Substantia nigra (tissue), 51 donors: ENCODE measurements at places on chromosomes 5 and 9.

DNA sequence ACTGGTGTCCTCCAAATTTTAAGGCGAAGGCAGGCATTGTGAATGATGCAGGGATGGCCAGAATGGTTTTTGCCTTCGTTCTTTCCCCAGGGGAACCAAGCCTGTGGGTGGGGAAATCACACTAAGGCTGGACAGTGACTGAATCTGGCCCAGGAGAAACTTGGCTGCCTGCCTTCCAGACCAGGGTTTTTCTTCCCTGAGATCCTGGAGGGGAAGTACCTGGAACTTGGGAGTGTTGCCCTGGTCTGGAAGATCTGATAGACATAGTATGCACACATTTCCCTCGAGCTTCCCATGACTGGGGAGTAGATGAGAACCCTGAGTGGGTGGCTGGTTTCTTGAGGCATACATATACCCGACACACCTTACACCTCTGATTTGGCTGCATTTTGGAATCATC, 664 bp upstream of the IL11RA start:
- DNase-seq, result no peak

GRCh38 chr9:79335987-79336386, 235.8 kb upstream of the TLE4 start:
- no peak for DNase-seq

DNA sequence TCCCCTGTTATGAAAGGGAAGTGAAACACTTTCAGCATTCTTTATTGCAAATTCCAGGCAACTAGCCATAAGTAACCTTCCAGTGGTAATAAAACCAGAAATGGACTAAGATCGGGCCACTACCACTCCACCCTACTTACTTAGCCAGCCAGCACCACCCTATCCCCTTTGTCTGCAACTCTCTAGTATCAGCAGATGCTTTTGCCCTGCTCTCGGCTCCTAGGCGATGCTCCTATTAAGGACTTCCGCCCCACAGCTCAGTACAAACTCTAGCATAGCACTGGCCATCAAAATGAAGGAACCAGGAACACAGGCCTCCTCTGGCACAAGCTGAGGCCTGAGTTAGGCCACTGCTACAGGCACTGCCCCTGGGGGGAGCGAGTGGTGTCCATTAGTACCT, 81.2 kb downstream of the GLDC start:
- DNase-seq, result no peak

DNA sequence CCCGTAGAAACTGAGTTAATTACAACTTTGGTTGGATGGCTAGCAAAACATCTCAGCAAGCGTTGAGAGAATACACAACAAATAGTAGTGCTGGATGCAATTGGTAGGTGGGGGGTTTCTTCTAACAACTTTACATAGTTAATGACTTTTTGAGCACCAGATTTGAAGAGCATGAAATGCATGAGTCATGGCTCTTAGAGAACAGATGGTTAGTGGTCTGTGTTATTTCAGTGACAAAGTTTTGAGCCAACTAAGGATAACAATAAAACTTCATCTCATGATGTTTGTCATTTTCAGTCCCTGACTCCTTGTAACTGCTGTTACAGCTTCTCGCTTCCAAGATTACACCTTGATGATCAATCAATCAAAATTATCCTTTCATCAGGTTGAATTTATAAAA, 399.0 kb upstream of the BRINP1 start:
- no peak for DNase-seq

GRCh38 chr9:82356871-82357270, 368.3 kb downstream of the SPATA31D1 start:
- no peak for DNase-seq

DNA sequence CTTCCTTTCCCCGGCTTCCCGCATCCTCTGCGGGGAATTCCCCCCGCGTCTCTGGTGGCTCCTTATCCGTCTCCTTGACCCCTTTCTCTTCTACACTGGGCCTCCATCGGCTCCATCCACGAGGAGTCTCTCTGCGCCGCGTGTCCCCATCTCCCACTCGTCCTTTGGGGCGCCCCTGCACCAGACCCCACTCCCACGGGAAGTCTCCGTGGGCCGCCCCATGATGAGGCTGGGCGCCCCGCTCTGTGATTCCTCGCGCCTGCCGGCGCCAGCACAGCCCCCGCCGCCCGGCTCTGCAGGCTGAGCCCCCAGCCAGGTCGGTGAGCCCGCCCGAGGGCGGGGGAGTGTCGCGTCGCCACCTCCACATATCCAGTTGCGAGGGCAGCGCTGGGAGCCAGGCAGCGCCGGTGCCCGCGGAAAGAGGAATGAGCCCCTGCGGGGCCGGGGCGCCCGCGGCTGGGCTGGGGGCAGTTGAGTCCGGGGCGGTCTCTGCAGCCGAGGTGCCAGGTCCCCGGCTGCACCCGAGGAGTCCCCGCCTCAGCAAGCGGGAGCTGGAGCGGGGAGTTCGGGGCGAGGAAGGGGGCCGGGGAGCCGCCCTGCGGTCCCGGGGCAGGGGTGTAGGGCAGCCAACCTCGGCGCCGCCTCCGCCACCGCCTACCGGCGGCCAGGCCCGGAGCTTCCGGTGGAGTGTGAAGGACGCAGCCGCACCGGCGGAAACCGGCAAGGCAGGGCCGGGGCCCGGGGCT, 2.1 kb upstream of the TRAF1 start:
- peak; percentile 60 for DNase-seq

DNA sequence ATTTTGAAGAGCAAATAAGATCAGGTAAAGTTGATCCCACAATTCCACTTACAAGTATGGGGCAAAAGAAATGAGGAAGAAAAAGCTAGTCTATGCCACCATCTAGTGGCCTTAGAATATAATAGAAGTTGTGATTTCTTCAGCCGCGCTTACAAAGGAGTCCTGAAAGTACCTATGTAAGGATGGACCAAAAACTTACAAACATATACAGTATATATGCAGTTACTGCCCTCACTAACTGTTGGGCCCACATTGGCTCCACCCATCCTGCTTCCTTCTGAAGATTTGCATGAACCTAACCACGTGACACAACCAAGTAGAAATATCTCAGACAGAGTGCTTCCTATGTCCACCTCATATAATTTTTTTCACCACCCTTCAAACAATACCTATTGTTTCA, 11.7 kb upstream of the OR13D1 start:
- DNase-seq, result no peak

- DNase-seq, result no peak
Measured at GRCh38 chr9:134195558-134195957, 31.2 kb upstream of the RNU6ATAC start.

GRCh38 chr5:167899490-167900070, 391.9 kb upstream of the WWC1 start:
- no peak for DNase-seq

GRCh38 chr5:83744821-83745220, 24.2 kb upstream of the HAPLN1 start:
- no peak for DNase-seq

DNA sequence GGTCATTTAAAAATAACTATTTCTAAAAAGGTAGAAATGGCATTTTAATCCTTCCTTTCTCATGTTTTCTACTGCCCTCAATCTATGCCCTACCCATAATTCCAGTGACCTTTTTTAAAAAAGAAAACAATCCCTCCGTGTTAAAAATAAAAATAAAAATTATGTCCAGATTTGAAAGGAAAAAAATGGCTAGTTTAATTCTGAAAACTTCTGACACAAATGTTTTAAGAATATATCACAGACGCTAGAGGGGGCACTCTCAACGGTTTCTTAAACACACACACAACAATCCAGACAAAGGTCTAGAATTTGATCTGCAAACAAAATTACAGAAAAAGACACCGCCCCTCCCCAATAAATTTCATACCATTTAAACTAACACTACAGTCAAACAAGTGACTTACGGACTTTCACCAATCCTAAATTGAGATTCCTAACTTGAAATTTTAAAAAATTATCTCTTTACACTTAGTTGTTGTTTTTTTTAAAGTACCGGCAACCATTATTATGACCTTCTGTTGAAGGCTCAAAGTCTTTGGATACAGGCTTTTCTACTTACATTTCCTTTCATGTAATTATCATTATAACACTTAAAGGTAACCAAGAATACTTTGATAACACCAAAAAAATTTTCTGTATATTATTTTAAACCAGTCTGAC, 38.2 kb downstream of the CLINT1 start:
- DNase-seq, result no peak

GRCh38 chr5:58087123-58087522, 372.8 kb downstream of the PLK2 start:
- DNase-seq, result no peak

GRCh38 chr9:94607423-94607691, 13.7 kb upstream of the FBP2 start:
- DNase-seq, result no peak

DNA sequence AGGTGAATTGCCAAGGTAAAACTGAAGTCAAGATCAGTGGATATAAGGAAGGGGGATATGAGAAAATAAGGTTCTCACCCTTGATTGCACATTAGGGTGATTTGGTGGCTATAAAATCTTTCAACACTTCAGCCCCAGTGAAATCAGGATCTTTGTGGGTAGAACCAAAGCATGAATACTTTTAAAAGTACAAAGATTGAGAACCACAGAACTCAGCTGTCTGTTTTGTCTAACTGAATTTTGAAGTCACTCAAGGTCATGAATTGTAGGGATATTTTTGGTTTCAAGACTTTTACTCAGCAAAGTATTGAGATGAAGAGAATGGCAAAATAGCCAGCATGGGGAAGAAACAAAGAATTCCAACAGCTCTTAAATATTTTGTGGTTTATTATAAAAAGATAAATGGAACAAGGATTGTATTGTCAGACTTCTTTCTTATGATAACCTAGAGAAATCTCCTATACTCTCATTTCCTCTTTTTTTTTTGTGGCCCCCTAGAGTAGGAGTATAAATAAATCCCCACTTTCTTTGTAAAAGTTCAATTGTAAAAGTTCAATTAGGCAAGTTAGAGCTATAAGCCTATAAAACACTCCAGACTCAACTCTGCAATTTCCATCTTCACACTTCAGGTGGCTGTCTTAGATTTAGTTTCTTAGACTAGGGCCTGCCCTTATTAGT, 272.9 kb downstream of the PDE4D start:
- no peak for DNase-seq

- peak; percentile 87 for DNase-seq
Measured at GRCh38 chr5:65925601-65926275, 637 bp upstream of the ERBIN start.

DNA sequence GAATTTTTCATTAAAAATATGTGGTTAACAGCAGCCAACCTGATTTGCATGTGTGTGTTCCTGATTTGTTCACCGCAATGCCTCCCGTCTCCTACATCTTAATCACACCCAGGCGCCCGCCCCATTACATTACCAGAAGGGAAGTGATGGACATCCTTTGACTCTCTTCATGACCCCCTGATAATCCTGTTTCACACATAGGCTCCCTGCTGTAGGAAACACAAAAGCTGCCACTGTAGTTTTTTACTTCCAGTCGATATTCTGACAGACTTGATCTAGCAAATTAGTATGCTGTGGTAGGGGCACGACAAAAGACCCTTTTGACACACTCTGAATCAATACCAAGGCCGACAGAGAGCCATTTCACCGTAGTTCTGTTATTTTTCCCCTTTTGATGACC, 287.8 kb upstream of the ISL1 start:
- no peak for DNase-seq

GRCh38 chr5:179288101-179288808, 57.0 kb downstream of the ADAMTS2 start:
- DNase-seq, result no peak

DNA sequence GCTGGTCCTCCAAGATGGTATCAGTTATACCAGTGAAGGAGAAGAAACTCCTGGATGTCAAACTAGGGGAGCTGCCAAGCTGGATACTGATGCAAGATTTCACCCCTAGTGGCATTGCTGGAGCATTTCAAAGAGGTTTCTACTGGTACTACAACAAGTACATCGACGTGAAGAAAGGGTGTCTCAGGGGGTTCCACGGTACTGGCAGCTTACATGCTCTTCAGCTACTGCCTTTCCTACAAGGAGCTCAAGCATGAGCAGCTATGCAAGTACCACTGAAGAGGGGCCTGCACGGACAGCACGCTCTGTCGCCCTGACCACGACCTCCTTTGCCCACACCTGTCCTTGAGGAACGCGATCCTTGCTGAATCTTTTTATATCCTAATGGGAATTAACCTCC, 19.5 kb downstream of the ACTL7B start:
- DNase-seq, result no peak

DNA sequence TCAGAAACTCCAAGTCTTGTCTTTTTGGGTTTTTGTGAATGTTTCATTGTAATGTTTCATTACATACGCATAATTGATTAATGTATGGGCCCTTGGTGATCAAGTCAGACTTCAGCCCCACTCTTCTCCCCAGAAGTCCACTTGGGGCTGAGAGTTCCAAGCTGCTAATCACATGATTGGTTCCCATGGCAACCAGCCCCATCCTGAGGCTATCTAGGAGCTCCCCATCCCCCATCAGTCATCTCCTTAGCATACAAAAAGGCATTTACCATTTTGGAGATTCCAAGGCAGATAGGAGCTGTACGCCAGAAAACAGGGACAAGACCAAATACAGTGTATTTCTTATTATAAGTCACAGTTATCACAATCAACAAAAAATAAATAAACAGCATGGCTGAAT, 22.9 kb upstream of the SYK start:
- no peak for DNase-seq

DNA sequence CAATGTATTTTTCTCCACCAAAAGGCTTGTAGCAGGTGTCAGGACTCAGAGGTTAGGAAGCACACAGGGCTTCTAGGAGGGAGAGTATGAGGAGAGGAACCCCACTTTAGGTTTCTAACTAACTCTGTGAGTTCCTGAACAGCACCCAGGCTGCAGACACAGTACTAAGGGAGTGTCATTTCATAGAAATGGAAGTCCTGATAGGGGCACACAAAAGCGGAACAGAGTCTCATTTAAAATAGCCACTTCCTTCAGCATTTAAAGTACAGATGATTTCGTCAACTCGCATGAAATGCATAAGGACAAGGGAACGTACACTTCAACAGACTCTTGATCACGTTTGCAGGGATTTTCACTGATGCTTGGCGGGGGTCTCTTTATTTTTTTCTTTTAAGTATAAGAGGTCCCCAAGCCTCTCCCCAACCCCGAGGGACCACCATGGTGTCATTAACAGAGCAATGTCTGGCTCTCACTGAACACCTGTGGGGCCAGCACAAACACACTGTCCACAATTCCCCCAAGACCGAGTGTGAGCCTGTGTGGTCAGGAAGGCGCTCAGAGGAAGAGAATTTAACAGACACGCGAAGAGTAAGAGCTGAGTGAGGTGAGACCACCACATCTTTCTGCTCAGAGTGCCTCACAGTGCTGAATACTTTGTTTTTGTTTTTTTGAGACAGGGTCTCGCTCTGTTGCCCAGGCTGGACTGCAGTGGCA, 82.3 kb downstream of the SECISBP2 start:
- no peak for DNase-seq

- no peak for DNase-seq
Measured at GRCh38 chr5:114252226-114252625, 109.6 kb upstream of the KCNN2 start.

DNA sequence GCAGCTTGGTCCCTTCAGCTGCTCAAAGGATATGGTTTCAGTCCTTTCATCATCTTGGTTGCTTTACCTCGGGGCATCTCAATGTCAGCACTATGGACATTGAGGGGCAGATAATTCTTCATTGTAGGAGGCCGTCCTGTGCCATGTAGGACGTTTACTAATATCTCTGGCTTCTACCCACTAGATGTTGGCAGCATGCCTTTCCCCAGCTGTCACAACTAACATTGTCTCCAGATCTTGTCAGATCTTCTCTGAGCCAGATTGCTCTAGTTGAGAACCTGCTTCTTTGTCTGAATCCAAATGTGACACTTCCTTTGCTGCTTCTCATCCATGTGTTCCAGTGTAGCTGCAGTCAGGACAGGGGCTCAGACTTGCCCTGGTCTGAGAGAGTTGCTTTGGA, 10.3 kb downstream of the PTPA start:
- peak; percentile 21 for DNase-seq
